ENCODE measurements at places on chromosomes 3 and 15.

DNA sequence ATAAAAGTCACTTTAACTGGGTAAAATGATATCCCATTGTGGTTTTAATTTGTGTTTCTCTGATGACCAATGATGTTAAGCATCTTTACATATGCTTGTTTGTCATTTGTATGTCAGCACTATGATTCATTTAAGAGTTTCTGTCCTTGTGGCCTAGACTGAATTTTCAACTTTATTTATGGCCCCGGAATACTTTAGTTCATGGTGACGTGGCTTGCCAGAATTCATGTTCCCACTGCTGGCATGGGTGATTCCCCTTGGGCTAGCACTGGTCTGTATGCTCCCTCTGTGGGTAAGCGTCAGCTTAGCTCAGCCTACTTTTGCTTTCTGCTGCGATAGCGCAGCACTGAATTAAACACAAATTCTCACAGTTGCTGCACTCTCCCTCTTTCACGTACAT lies 436.3 kb upstream of the SGO1 start:
- no peak for DNase-seq

DNA sequence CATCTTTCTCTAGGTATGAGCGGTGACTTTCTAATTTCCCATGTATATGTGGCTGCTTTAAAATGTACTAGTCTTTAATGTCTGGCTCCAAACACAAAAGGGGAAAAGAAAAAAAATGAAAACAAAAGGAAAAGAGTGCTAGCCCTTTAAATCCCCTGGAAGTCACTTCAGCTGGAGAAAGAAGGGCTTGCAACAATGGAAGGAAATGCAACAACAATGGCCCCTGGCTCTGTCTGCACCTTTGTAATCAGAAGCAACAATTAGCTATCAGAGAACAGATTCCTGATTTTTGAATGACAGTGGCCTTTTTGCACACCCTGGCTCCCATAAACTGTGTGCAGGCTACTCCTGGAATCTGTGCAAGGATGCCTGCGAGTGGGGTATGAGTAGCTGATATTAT lies 591.2 kb downstream of the FHIT start:
- no peak for DNase-seq

DNA sequence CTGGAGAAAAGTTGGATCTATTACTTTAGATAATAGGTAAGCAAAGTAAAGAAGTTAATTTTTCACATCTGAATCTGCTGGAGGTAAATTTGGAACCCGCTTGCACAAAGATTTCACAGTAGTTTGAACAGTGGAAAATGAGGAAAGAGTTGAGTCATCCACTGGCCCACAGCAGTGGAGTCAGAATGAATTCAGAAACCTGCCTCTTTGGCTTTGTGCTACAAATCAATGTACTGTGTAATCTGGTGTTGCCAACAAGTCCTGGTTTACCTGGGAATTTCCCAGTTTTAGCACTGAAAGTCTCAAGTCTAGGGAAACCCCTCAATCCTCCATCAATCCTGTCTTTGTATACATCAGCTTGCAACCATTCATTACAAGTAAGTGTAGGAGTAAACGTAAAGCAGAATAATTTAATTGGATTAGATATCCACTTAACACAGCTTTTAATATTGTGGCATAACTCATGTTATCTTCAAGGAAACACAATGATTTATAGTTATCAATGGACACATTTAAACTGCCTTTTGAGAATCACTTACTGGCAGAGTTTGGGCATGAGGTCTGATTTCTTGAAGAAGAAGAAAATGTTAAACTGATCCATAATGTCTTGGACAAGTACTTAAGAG lies 100.6 kb downstream of the DCLK3 start:
- no peak for DNase-seq

GRCh38 chr3:172848910-172849309 lies 98.4 kb downstream of the ECT2 start:
- DNase-seq: no peak

DNA sequence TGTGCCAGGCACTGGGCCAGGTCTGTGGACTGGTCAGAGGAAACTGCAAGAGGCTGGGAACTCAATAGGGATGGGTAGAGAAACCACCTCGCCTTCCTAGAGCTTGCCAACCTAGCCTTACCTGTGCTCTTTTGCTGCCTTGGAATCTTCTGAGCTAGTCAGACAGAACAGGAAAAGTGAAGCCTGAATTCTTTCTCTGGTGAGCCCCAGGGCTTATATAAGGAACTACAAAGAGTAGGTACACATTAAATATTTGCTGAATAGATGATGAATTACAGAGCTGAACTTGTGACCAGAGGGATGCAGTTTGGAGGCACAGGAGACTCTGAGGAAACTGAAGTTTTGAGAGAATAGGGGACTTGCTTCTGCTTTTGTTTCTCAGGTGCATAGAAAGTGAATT lies 15.6 kb upstream of the FBXW12 start:
- DNase-seq: no peak

GRCh38 chr3:149686996-149687395 lies 29.2 kb upstream of the WWTR1 start:
- DNase-seq: no peak

DNA sequence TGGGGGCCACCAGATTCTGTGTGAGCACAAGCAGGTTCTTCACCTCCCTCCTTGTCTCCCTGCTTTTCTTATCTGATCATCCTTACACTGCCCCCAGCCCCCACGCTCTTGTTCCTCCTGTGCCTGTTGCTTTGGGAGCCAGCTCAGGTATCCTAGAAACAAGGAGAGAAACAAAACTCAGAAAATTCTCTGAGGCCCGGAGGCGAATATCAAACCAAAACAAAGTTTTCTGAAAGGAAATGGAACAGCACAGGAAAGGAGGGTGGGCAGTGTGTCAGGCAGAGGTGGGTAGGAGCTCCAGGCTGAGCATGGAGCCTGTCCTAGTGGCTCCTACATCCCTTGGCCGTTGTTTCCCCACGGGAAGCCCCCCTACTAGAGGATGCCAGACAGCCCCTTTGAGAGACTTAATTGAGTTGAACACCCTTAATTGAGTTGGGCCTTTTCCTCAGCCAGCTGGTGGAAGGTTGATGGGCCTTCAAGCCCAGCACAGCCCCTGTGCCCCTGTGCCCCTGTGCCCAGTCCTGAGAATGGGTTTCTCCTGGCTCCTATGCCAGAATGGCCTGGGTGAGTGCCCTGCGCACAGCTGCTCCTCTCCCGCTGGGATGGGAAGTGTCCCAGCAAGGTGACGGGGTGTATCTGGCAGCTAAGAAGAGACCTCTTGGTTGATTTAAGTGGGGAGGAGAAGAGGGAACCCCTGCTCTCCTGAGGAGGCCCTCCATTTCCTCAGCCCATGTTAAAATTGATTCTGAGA lies 22.8 kb upstream of the JMJD7 start:
- no peak for DNase-seq

GRCh38 chr15:48774484-48774883 lies 36.4 kb downstream of the CEP152 start:
- no peak for DNase-seq

DNA sequence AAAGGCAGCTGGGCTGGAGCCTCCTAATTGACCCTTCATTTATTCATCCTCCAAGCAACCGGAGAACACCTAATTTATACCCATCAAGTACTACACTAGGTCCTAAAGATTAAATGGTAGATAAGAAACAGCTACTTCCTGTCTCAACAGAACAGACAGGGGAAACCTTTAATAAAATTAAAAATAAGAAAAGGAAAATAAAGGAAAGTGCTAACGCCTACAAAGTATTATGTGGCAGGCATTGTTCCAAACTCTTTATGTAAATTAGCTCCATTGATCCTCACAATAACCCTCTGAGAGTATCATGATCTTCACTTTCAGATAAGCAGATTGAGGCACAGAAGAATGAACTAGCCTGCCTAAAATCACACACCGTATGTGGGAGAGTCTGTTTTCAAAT lies 139.5 kb downstream of the CNTN6 start:
- DNase-seq: no peak

DNA sequence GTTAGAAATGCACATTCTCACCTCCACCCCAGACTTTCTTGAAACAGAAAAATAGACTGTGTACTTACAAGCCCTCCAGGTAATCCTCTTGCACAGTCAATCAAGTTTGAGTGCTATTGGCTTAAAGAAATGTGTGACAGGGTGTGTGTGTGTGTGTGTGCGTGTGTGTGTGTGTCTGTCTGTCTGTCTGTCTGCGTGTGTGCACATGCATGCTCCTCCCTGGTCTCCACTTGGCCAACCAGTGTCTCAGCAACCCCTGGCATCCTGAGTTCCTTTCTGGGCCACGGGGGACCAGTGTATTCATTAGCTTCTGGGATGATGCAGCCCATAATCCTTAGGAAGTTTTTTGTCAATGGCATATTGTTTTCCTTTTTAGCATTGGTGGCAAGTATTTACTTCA lies 128.8 kb upstream of the IL12A start:
- no peak for DNase-seq

DNA sequence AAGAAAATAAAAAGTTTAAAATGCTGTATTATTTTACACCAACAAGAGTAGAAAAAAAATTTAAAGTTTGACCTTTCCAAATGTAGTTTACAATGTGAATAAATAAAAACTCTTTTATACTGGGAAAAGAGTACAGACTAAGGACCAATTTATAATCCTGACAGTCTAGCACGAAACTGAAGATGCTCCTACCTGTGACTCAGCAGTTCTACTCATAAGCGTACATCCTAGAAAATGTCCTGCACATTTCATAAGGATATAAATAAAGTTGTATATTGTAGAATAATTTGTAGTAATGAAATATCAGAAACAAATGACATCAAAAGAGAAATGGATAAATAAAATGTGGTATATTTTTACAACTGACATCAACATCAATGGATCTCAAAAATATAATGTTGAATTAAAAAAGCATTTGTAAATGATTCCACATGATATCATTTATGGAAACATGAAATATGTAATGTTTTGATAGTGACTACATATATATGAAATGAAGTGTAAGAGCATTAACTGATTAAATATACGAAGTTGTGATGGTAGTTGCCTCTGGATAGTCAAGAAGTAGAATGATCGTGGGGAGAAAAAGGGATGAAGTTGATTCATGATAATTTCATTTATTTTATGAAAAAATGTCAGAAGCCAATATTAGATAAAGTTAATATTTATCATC lies 161.3 kb upstream of the CBLB start:
- no peak for DNase-seq

DNA sequence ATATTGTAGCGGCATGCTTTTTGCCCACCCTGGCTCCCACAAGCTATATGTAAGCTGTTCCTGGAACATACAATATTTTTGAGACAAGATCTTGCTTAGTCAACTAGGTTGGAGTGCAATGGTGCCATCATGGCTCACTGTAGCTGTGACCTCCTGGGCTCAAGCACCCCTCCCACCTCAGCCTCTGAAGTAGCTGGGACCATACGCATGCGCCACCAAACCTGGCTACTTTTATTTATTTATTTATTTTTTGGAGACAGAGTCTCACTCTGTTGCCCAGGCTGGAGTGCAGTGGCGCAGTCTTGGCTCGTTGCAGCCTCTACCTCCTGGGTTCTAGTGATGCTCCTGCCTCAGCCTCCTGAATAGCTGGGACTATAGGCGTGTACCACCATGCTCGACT lies 6.7 kb upstream of the SQOR start:
- DNase-seq: no peak

- no peak for DNase-seq
Measured at GRCh38 chr3:22296601-22297000, 545.6 kb upstream of the ZNF385D start.

DNA sequence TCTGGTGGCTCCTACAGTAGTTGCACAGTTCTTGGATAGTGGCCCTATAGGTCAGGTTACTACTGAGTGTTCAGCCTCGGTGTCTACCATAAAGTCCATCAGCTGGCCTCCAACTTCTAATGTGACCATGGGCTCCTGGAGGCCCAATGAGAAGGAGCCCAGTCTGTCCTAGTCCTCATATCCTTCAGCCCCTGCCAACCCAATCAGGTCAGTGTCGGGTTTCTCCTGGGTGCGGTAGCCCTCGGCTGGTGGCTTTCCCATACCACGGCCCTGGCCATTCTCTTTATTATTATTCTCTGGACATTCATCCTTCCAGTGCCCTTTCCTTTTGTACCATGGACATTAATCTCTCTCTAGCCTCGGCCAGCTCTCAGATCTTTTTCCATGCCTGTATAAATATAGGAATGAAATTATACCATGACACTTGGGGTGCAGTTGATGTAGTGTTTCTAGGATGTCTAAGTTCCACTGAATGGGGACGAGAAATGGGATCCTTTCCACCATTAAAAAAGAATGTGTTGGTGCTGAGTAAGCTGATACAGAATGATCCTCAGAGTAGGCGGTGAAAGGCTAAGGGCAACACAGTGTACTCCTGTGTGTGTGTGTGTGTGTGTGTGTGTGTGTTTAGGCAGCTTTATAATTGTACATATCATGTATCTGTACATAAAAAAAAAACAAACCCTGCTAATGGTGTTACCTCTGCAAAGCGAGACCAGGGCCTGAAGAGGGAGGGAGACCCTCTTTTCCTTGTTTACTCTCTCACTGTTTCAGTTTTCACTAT lies 19.3 kb upstream of the NOX5 start:
- no peak for DNase-seq

GRCh38 chr3:196506687-196507086 lies 3.1 kb upstream of the RNF168 start:
- no peak for DNase-seq

DNA sequence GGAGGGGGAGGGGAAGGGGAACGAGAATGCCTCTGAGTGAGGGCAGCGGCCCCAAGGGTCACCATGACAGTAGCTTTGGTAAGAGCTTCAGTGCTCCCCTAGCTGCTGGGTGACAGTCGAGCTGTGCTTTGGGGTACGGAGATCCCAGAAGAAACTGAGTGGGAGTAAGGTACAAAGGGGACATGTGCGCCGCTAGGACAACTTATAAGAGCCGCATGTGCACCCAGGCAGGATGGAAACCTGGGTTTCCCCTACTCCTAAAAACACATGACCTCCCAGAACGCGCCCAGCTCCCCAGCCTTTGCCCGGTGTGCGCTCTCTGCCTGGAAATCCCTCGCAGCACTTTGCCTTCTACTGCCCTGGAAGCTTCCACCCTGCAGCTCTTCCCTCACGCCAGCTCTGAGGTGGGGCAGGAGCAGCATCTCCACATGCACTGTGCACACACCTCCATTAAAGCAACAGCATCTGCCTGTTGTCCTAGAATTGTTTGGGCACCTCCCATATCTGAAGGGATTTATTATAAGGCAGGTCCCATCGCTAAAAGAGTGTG lies 232.2 kb downstream of the ADAMTS17 start:
- DNase-seq: no peak
